Pulmonary artery endothelial cell (primary cell): ENCODE measurements at places on chromosomes 4 and X. TPM values are rescaled to one million over a fixed set of nuclear protein-coding genes. Genes with fewer than 3 reads are reported as not detected.

- DNase-seq = no peak
Observed at GRCh38 chr4:74109870-74110605, 11.0 kb upstream of the CXCL2 start.

- no peak for DNase-seq
Observed at GRCh38 chr4:141356963-141357335, 136.3 kb downstream of the ZNF330 start.

The FRAS1 gene
- 8.6 and 26.8 TPM in 2 replicates for total RNA-seq

- no peak for DNase-seq
Observed at GRCh38 chr4:181677201-181677600, 566.0 kb upstream of the TENM3 start.

DNA sequence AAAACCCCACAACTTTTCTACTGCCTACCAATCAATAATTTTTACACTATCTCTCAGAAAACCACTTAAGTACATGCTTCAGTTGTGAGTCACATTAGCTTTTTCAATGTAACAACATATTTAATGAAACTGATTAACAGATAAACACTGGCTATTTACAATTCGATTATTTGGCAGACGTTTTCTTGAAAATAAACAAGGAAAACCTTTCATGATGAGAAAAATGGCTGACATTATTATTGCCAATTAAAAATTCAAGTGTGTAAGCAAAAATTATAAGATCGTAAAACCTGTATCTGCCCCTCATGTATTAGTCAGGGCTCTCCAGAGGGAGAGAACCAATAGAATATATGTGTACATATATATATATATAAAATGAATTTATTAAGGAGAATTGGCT is 1555.5 kb upstream of the IGFBP7 start:
- DNase-seq = no peak

DNA sequence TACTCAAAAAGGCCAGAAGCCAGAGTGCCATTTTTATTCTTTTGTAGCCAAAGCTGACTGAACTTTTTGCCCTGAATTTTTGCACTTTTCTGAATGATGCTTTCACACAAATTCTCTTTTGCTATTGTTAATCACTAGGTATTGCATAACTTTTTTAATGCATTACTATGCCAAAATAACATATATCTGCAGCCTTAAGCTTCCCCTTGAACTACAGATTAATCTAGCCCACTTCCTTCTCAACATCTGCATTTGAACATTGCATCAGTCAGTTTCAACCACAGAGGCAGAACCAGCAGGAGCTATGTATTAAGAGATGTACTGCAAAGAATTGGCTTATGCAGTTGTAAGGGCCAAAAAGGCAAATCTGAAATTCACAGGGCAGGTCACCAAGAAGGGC is 197.6 kb upstream of the GYPA start:
- DNase-seq = no peak

The CFAP99 gene
- total RNA-seq = 0.04 TPM in 1 of 2 replicates, not detected in the other

- no peak for DNase-seq
Observed at GRCh38 chr4:45876235-45876890, 247.5 kb downstream of the GABRG1 start.

The DCAF8L1 gene
- not detected in 2 replicates for total RNA-seq

The CT83 gene
- not detected in 2 replicates for total RNA-seq

DNA sequence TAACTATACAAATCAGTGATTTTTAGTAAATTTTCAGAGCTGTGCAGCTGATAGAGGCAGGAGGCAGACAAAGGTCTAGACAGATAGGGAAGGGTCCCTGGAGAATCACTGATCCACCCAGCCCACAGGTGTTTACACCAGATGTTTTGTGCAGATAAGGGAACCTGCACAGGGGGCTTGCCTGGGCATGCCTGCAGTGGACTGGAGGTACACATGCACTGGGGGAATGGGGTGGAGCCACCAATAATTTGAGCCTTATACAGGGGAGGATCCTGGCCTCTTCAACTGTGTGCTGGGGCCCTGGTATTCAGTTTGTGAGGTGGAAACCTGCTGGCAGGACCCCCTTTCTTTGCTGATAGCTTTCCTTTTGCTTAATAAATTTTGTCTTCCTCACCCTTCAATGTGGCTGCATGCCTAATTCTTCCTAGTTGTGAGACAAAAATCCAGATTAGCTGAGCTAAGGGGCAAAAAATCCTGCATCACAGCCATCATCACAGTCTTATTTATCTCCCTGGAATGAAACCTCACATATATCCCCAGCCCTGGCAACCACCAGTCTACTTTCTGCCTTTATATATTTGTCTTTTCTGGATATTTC is 102.8 kb downstream of the KDM6A start:
- DNase-seq = no peak

DNA sequence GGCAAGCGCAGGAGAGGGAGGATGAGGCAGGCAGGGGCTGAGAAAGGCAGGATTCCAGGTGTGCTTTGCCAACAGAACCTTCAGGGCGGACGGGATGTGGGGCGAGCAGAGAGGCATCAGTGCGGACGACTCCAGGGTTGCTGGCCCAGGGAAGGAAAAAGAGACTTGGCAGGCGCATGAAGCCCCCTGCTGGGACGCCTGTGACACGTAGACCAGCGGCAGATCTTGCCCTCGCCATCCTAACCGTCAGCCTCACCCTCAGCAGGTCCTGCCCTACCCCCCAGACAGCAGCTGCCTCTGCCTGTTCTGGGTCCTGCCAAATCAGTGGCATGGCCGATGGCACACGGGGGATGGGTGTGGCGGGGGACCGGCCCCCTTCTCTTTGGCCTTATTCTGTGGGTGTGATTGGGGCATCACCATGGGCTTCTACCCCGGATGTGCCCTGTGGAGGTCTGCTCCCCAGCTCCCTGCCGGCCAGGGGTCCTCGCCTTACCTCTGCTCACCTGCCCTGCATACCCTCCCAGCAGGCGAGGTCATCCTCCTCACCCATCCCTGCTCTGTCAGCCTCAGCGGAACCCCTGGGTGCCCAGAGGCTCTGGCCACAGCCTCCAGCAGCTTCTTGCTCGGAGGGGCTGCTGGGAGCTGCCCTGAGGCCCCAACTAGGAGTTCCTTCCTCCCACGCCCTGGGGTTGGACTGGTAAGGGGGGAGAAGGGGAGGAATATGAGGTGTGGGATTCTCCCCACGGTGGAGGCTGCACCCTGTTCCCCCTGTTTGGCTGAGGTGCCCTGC is 2.9 kb upstream of the SH3BP2 start:
- DNase-seq = no peak

DNA sequence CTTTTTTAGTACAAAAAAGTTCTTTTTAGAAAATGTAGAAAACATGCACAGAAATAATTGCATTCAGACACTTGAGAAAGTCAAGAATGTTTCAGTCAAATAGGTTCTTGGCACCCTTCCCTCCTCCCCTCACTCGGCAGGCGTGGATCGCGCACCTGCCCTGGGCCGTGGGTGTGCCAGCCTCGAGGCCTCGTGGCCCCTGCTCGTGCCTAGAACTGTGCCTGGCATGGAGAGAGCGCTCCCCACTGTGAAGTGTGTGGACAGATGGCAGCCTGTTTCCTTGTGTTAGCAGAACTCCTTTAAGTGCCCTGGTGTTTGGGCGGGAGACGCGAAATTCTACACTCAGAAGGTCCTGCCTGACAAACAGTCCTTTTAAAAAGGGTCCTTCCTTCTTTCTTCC is 14.7 kb downstream of the RGS12 start:
- DNase-seq = no peak

DNA sequence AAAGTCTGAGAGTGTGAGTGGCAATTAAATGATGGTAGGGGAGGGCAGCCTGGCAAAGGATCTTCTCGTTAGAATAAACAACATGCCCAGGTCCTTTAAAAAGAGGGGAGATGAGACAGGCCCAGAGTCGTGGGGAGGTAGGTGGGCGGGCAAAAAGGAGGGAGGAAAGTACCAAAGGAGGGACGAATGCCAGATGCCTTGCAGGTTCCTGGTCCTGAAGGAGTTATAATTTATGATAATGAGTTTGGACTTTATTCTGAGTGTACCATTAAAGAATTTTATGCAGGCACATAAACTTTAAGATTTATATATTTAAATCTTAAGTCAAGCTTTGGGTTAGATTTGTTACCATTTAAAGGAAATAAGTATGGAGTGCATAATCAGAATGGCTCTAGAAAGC is 62.3 kb upstream of the SMARCA5 start:
- DNase-seq = no peak

GRCh38 chr4:152559641-152560040 is 23.7 kb upstream of the FBXW7 start:
- DNase-seq = no peak

The WNK3 gene
- total RNA-seq = 0.59 and 2.3 TPM in 2 replicates

- no peak for DNase-seq
Observed at GRCh38 chrX:111736571-111736970, 55.6 kb downstream of the ALG13 start.

- peak; percentile 77 for DNase-seq
Observed at GRCh38 chr4:37561803-37562207, 124.4 kb downstream of the RELL1 start.

DNA sequence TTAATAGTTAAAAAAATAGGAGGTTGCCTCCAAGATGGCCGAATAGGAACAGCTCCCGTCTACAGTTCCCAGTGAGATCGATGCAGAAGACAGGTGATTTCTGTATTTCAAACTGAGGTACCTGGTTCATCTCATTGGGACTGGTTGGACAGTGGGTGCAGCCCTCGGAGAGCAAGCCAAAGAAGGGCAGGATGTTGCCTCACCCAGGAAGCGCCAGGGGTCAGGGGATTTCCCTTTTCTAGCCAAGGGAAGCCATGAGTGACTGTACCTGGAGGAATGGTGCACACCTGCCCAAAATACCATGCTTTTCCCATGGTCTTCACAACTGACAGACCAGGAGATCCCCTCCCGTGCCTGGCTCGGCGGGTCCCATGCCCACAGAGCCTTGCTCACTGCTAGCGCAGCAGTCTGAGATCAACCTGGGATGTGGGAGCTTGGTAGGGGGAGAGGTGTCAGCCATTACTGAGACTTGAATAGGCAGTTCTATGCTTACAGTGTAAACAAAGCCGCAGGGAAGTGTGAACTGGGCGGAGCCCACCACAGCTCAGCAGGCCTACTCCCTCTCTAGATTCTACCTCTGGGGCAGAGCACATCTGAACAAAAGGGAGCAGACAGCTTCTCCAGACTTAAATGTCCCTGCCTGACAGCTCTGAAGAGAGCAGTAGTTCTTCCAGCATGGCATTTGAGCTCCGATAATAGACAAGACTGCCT is 47.5 kb downstream of the PPA2 start:
- no peak for DNase-seq

The EIF1AX gene
- total RNA-seq = 31.5 and 36.7 TPM in 2 replicates

DNA sequence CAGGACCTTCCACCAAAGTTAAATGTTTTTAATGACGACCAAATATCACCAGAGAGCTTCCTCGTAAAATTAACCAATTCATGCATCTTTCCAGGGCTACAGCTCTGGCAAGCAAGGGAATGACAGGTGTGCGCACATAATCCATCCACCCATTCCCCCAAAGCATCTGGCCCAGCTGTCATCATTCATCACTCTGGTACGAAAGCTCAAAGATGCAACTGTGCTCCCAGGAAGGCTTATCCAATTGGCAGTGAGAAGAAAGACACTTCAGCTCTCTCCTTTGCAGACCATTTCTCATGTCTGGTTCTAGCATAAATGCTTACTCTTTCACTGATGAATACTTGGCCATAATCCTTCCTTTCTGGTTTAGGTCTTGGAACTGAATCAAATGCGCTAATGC is 139.2 kb downstream of the NSUN7 start:
- DNase-seq = no peak

DNA sequence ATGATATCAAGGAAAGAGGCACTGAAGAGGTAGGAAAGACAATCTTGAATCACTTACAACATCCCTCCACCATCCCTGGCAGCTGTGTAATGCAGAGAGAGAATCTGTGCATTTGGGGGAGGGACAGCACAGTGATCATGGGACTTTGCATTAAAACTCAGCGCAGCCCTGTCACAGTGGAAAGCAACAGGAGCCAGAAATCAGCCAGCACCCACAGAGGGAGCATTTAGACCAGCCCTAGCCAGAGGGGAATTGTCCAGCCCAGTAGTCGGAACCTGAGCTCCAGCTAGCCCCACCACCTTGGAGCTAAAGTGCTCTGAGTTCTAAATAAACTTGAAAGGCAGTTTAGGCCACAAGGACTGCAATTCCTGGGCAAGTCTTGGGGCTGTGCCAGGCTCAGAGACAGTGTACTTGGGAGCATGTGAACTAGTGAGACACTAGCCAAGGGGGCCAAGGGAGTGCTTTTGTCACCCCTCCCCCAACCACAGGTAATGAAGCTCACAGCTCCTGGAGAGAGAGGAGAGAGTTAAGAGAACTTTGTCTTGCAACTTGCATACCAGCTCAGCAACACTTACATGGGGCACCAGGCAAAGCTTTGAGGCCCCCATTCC is 83.9 kb upstream of the FAM241A start:
- no peak for DNase-seq

DNA sequence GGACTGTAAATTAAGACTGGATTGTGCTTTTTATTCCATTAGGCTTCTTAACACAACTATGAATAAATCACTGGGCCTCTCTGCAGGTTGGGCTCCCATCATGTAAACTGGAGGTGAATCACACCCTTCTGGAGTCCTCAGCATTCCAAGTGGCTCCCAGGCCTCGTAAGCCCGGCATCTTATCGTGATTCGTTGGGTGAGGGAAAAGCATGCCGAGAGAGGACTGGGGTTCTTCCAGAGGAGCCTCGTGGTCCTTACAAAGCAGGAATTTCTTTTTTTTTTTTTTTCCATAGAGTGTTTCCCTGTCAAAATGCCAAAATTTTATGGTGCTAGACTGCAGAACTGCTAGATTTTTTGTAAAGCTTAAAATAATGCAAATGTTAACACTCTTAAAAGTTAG is 20.0 kb downstream of the CLDN22 start:
- DNase-seq = no peak

- no peak for DNase-seq
Observed at GRCh38 chrX:11397680-11398079, 104.5 kb downstream of the AMELX start.

GRCh38 chr4:87557348-87557747 is 28.2 kb upstream of the SPARCL1 start:
- DNase-seq = no peak

DNA sequence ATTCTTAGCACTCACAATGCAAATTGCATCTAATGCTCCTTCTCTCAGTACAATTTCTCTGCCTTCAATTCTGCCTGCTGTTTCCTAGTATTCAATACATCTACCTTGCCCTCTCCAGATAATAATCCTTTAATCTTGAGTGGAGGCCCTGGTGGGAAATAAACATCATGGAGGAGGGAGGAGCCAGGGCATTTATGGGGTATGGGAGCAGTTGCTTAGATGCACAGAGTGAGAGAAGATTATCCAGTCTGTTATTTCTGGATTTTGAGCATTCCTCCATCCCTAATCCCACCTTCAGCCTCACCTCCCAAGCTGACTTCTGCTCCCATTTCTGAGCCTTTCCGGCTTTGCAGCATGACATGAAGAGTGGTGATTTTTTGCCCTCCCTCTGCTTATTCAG is 127.9 kb upstream of the PPP3CA start:
- no peak for DNase-seq
